RWPE2 (cell line): ENCODE measurements at places on chromosomes 4 and X.

DNA sequence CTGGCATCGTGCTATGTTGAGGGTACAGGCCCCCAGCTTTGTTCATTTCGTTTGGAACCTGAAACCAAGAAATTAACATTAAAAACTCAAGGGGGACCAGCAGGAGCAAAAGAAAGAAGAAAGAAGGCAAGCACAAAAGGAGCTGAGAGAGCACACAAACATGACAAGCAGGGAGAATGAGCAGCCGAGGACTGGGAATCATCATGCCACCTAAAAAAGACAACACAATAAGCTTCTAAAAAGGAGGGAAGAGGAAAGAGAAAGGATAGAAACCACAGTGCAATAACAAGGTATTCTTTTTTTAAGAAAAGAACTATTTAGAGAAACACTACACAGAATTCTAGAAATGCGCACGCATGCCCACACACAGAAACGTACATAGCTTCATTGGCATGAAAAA is 103.2 kb upstream of the FAM9B start:
- no peak for DNase-seq

DNA sequence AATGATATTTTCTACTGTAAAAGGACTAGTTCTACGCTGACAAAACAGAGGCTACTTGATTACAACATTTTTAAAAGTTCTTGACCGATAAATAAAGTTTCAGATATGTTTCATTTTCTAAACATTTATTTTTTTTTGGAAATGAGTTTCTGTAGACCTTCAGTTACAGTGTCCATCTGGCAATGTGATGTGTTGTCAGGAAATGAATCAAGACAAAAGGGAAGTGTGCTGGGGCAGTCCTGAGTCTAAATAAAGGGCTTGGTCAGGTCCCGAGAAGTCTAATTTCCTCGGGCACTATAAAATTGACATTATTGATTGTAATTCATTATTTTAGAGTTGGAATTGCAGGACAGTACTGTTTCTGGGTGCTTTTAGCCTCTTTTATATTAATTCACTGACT is 57.0 kb upstream of the FTHL17 start:
- no peak for DNase-seq

DNA sequence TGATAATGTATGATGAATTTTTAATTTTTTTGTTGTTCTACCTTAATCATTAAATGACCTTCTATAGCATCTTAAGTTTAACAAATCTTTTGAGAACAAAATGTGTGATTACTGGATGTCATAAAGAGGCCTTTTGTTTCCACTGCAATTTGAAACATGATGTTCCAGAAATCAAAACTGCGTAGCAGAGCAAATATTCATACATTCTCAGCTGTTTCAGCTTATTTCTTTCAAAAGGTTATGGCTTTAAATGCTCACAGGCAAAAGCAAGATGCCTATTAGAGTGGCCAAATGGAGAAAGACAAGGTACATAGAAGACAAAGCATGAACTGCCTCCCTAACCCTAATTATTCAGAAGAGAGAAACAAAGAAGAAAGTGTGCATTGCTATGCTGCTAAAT is 233.0 kb upstream of the SLC7A11 start:
- no peak for DNase-seq

DNA sequence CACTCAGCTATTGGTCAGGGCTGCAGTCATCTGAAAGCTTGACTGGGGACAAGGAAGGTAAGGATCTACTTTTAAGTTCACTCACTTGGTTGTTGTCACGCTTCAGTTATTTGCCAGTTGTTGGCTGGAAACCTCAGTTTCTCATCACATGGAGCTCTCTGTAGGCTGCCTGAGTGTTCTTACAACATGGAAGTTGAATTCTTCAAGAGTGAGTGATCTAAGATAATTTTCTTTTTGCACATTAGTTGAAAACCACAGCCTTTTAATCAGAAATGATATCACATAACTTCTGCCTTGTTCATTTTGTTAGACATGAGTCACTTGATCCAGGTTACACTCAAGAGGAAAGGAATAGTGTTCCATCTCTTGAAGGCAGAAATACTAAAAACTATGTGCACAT is 552.7 kb downstream of the RAPGEF2 start:
- no peak for DNase-seq

DNA sequence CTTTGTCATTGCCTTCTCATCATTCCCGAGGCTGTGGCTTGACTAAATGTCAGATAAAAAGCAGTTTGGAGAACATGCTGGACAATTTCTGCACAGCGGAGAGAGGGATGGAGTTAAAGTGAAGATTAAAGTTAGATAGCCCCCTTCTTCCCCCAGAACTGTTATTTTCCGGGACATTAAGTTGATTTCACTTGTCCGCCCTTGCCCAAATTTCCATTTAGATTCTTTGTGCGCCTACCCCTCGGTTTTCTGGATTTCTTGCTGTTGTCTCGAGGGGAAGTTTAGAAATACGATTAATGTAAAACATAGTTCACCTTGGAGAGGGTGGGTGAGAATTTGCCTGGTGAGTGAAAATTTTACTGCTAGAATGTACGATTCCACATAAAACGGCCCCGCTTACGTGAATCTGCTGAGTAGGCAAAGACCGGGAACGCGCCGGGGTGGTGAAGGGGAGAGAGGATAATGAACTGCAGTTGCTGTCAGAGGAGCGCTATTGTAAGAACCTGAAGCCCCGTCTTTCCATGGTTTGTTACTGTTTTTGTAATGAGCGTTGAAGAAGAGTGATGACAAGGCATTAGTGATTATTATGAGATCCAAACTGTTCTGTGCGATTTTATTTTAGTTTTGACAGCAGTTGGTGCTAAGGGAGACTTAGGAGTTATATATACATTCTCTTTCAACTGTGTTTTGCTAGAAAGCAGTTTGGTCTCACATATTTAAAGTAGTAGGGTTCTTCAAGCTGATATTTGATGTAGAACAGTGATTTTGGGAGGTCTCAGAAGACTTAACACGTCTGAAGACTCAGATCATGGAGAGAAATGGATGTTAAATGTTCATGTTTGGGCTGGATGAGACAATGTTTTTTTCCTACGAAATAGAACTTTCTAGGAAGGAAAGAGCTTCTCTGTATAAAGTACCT is 73.0 kb downstream of the AFF1 start:
- no peak for DNase-seq
